ENCODE measurements at places on chromosomes 2 and 18.

DNA sequence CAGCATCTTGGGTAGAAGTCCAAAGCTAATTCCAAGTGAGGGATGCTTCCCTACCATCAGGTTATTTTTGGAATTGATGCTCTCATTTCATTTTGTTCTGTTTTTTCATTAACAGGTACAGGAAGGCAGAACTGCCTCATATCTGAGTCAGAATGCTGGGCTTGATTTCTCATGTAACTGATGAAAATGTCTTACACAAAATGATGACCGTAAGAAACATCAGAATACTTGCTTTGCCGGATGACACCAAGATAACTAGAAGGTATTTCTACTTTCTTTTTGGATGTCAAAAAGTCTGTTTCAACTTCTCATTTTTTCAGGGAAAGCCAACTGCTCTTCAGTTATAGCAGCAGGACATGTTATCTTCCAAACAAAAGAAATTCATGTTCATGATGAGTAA, 62.6 kb downstream of the ETAA1 start:
- no peak for DNase-seq

GRCh38 chr2:179263446-179264367, 925 bp downstream of the SESTD1 start:
- DNase-seq = no peak

DNA sequence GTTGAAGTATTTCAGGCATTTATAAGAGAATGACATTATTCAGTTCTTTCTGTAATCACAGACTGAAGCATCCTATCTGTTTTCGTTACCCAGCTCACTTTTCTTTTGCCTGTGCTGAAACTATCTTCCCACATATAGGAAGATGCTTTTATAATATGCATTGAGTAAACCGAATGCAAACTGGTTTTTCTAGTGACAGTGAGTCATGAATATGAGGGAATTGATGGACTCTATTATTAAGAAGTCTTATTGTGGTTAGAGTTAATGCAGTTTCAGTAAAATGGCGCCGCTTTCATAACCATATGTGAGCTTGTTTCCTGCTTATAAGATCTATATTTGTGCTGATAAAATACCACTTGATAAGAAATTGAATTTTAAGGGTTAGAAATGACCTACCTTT, 59.2 kb downstream of the ACVR2A start:
- DNase-seq = no peak

GRCh38 chr2:207235621-207236020, 69.9 kb upstream of the KLF7 start:
- DNase-seq = no peak

GRCh38 chr2:27622921-27623384, 5.9 kb downstream of the CCDC121 start:
- no peak for DNase-seq

DNA sequence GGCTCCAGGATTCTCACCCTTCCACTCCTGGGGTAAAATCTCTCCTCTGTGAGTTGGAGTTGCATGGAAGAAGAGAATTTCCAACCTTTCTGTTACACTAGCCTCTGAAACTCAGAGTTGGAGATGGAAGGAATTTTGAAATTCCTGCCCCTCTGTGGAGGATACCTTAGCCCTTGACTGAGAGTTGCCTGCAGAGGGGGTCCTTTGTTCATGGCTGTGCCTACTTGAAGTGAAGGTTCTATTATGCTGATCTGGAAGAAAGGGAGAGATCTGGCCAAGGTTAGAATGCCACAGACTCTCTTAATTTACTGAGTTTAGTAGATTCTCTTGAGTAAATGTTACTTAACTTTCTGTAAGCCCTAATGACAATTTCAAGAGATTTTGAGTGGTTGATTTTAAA, 626.6 kb upstream of the GYPC start:
- no peak for DNase-seq

DNA sequence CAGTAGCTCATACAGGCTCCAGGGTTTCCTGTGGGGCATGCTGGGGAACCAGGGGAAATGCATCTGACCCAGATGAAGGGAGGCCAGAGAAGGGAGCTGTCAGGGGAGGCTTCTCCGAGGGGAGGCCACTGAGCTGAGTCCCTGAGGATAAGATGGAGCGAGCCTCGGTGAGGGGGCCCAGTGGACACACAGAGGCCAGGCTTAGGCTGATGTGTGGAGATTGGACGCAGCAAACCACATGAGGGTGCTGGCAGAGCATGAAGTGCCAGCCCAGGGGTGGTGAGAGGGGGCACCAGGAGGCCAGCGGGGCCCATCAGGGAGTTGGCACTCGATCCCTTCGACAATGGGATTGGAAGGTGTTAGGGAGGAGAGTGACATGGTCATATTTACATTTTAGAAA, 235.0 kb downstream of the KLHL29 start:
- no peak for DNase-seq

DNA sequence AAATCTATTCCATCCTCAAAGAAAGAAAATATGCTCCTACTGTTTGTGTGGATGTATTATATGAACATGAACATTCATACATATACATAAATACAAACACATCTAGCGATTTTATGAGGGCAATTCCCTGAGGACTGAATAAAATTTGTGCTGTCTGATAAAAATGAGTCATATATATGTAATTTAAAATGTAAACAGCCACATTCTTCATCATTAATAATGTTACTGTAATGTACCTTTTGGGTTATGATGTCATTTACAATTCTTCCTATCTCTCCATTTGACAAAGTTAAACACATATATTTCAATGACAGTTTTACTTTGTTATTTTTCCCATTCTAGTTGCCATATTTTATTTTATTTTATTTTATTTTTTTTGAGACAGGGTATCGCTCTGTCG, 91.3 kb upstream of the ZFP36L2 start:
- no peak for DNase-seq

- no peak for DNase-seq
Measured at GRCh38 chr2:98464772-98465310, 20.2 kb downstream of the INPP4A start.

DNA sequence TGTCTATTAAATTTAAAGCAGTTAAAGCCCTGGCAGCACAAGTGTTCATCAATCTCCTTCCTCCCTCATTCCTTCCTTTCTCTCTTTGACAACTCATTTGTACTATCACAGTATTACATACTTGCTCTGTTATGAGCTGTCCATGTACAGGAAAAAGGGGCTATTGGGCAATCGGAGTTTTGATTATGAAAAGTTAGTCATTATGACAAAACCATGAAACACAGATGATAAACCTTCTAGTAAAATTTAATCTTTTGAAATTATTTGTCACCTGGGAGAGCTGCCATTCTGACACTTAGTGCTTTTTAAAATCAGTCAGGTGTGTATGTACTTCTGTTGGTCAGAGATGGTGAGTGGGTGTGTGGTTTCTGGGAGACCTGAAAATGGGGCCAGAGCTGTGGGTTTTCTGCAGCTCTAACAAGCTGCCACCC, 39.4 kb downstream of the MAP4K4 start:
- DNase-seq = no peak

- no peak for DNase-seq
Measured at GRCh38 chr2:223101340-223102039, 49.5 kb downstream of the KCNE4 start.

GRCh38 chr18:28768791-28769768, 592.1 kb upstream of the CDH2 start:
- DNase-seq = no peak

DNA sequence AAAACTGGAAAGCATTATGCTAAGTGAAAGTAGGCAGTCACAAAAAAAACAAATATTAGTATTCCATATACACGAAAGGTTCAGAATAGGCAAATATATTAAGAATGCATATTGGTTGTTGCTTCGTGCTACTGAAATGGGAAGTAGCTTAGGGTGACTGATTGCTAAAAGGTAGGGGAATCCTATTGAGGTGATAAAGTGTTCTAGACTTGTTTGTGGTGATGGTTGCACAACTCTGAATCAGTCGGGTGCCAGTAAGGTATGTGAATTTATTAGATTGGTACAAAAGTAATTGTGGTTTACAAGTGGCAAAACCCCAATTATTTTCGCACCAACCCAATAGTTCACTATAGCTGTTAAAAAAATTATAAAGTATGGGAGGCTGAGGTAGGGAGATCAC, 20.7 kb downstream of the USP34 start:
- DNase-seq = no peak

DNA sequence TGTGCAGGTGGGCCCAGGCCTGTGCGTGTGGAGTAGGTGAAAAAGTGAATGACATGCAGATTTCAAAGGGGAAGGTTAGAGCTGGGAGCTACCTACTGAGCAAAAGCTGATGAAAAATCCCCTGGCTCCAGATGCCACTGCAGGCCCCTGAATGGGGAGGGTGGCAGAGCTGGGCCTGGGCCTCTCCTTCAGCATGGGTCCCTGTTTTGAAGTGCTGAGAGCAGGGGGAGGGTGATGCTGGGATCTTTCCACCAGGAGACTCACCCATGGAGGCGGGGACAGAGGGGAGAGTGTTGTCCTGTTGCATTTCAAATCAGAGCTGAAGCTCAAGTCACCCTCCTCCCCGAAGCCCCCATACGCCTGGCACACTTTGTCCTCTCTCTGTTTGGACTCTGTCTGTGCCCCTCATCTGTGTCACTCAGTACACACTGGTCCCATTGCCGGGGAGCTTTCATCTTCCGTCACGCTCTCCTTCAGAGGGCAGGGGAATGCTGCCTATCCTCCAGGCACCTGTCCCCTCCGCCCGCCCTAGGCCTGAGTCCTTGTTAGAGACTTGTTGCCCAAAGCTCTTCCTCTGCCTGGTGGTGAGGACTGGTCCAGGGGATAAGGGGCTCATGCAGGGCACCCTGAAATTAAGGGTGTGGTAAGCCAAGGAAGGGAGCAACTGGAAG, 206.6 kb downstream of the HAUS1 start:
- no peak for DNase-seq

GRCh38 chr2:105814291-105814940, 69.7 kb downstream of the NCK2 start:
- no peak for DNase-seq

DNA sequence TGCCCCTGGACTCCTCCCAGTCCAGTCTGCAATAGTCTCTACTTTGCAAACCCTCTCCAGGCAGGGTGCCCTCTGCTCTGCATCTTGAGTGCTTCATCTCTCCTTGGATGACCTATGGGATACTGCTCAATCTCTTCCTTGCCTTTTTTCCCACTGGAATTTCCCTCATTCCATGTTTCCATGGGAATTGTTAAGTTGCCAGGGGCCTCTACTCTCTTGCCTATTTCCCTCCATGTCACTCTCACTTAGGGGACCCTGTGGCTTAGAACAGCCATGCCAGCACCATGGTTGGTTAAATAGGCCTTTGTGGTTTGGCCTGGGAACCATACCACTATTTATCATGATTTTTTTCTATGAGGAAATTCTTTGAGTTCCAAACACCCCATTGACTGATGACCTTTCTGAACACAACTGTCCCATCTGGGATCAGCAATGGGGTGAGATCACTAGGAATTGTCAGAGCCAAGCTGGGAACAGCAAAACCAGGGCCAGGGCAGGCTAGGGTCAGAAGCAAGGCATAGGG, 91.4 kb upstream of the RBMS1 start:
- no peak for DNase-seq

- DNase-seq = no peak
Measured at GRCh38 chr2:135052997-135053474, 944 bp downstream of the RAB3GAP1 start.

GRCh38 chr2:222939208-222939856, 78.5 kb downstream of the ACSL3 start:
- DNase-seq = no peak

DNA sequence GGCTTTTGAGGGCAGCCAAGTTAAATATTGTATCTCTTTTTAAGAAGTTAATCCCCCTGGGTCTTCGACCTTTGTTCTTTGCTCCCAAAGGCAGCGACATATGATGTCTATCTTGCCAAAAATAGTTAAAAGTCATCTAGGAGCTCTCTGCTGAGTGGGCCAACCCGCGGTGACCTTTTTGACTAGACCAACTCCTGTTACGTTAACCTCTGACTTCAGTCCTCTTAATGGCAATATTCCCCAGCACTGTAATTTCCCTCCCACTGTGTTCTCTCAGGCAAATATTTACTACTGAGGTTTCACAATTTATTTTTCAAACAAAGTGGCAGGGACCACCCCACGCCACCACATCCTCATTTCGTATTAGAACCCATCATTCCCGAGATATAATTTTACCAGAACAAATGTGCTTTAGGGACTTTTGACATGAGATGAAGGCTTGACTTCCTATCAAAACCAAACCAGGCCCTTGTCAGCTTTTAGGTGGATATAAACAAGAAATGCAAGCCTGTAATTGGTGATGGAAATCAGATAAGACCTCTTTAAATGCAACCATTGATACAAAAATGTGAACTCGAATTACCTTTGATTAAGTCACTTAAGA, 764.7 kb downstream of the SATB2 start:
- DNase-seq = no peak

DNA sequence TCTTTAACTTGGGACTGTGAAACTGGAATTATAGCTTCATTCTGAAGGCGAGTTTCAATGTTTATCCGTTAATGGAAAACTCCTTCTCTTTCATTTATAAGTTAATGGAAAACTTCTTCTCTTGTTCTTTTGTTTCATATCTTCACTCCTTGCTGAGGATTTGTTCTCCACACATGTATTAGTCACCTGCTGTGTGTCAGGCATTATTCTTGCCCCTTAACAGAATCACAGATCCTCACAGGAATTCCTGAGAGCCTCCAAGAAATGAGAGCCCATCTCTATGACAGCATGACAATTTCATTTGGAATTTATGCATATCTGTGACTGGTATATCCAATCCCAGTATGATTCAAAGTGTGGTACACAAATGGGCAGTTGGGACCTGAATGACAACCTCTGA, 545.8 kb downstream of the BCL11A start:
- no peak for DNase-seq

GRCh38 chr2:55164534-55165480, 67.3 kb downstream of the CLHC1 start:
- DNase-seq = no peak

- DNase-seq = no peak
Measured at GRCh38 chr2:63121055-63121834, 70.6 kb downstream of the OTX1 start.

- DNase-seq = no peak
Measured at GRCh38 chr2:164992818-164993217, 37.5 kb upstream of the SLC38A11 start.

DNA sequence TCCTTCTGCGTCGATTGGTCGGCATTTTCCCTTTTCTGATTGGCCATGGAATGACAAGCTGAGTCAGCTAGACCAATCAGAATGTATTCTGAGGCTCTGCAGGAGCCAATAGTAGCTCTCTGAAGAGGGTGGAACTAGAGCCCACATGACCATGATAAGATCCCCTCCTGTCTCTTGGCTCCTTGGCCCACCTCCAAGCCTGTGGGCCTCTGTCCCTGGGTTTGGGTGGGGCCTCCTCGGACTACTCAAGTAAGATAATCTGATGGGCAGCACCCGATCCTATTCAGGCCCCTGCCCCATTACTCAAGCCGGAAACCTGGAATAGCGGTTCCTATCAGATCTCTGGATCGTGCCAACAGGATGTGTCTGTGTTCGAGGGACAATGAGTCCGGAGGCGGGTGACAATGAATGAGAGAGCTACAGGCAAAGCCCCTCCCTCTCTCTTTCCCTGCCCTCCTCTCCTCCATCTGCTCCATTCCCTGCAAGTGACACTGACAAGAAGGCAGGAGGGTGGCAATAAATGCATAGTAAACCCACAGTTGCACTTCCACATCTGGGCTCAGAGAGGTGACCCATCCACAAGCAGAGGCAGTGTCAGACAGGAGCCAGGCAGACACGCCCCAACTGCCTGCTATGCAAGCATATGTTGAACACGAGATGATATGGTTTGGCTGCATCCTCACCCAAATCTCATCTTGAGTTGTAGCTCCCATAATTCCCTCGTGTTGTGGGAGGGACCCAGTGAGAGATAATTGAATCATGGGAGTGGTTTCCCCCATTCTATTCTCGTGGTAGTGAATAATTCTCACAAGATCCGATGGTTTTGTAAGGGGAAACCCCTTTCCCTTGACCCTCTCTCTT, 114.7 kb downstream of the TNS1 start:
- DNase-seq = no peak
